ENCODE measurements at places on chromosomes 1 and 21. TPM values are rescaled to one million over a fixed set of nuclear protein-coding genes. Genes with fewer than 3 reads are reported as not detected.

Gene OR2L3
- total RNA-seq: not detected

Gene BACH1
- total RNA-seq: 7.3 TPM

Gene ACTL8
- 1.5 TPM for total RNA-seq

Gene BCAN
- total RNA-seq: not detected

Gene SPRR2B
- not detected for total RNA-seq

Gene CFHR1
- 0.20 TPM for total RNA-seq

Gene PEX10
- total RNA-seq: 23.5 TPM

Gene CHIA
- total RNA-seq: not detected

Gene ELAPOR1
- total RNA-seq: 0.57 TPM

Gene KLHDC7A
- 1.3 TPM for total RNA-seq

Gene B4GALT2
- 46.6 TPM for total RNA-seq

Gene S100A8
- not detected for total RNA-seq

Gene NBPF10
- 0.46 TPM for total RNA-seq

Gene USP1
- total RNA-seq: 30.1 TPM

Gene HRNR
- total RNA-seq: not detected

Gene PODN
- not detected for total RNA-seq

Gene CRB1
- total RNA-seq: not detected

Gene GPR37L1
- 0.19 TPM for total RNA-seq

Gene FAM167B
- 0.87 TPM for total RNA-seq

Gene KRTAP21-2
- total RNA-seq: not detected

Gene GJA9
- total RNA-seq: not detected

Gene STPG1
- total RNA-seq: 6.3 TPM

Gene TMOD4
- 0.34 TPM for total RNA-seq

Gene PKLR
- not detected for total RNA-seq

Gene NBPF20
- total RNA-seq: 3.0 TPM

Gene GJB5
- 0.10 TPM for total RNA-seq

Gene PLA2G5
- not detected for total RNA-seq

Gene CDC20
- 200 TPM for total RNA-seq

Gene HSPA6
- total RNA-seq: 2.4 TPM

Gene HENMT1
- 5.2 TPM for total RNA-seq

Gene MTX1
- total RNA-seq: 64.0 TPM

Gene C1QC
- total RNA-seq: not detected

Gene DIO1
- not detected for total RNA-seq

Gene CHIT1
- total RNA-seq: not detected

Gene CYP2J2
- 0.07 TPM for total RNA-seq

Gene SVBP
- total RNA-seq: 15.0 TPM

Gene BMP8B
- 4.3 TPM for total RNA-seq

Gene GBP6
- not detected for total RNA-seq

Gene NUP210L
- total RNA-seq: not detected

Gene RHOU
- total RNA-seq: 4.4 TPM

Gene IKBKE
- 7.6 TPM for total RNA-seq

Gene MIXL1
- total RNA-seq: 0.05 TPM

Gene PLPPR4
- not detected for total RNA-seq

Gene APCS
- not detected for total RNA-seq

Gene KRTAP19-1
- total RNA-seq: not detected

Gene TSPEAR
- not detected for total RNA-seq

Measured in A549 treated with CORT108297 at 1 μM for 4 hours (cell line).